ENCODE measurements at places on chromosomes 13 and 19.

DNA sequence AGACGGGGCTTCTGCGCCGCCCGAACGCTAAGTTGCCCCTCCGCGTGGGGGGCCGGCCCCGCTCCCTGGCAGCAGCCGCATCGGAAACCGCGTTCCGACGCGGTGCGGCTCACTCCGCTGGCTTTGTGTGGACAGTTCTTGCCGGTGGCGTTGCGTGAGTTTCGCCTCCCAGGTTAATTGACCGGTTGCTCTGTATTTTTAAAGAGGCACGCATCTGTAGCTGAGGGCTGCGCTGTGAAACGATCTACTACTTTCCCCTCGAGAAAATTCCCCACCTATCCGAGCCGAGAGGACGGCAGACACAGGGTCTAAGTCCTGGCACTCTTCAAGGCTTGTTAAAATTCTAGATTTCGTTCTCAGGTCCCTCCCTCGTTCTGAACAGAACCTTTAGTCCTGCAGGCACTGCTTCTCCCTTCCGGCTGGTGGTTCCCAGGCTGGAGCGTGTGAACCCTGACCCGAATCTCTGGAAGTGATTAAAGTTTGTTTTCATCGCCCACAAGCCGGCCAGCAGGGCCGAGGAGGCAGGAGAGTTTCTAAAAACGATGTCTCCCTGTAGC is 933 bp downstream of the ARHGEF7 start:
- peak; percentile 26 for DNase-seq

DNA sequence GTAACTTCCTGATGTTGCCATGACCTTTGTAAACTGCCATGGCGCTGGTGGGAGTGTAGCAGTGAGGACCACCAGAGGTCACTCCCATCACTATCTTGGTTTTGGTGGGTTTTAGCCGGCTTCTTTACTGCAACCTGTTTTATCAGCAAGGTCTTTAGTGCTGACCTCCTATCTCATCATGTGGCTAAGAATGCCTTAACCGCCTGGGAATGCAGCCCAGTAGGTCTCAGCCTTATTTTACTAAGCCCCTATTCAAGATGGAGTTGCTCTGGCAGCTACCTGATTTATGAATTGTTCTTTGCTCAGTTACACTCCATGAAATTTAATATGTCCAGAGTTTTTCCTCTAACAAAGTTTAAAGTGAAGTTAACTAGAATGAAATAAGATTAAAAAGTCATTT is 4.6 kb upstream of the EPS15L1 start:
- DNase-seq, result no peak

- no peak for DNase-seq
Measured at GRCh38 chr13:42984026-42984425, 8.0 kb downstream of the EPSTI1 start.

- no peak for DNase-seq
Measured at GRCh38 chr13:23903906-23904280, 6.6 kb upstream of the C1QTNF9B start.

- no peak for DNase-seq
Measured at GRCh38 chr13:60583196-60583888, 186.3 kb downstream of the TDRD3 start.

DNA sequence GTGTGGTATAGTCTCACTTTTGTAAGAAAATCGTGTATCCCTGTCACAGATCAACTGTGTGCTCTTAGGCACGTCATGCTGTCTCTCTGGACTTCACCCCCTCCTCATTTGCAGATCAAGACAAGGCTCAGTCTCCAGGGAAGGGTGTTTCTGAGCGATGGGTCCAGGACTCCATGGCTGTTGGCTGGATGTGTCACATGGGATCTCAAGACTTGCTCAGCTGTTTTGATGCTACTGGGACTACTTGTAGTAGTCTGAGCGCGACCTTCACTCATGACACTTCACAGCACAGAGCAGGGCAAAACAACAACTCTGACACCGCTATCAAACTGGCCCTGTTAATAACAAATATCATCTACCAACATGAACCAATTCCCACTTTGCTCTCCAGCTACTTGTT is 36.2 kb downstream of the SMAD9 start:
- no peak for DNase-seq

- DNase-seq, result no peak
Measured at GRCh38 chr13:105144936-105145335, 1390.5 kb downstream of the EFNB2 start.
